NCI-H2081 treated with DMSO at 0.1 percent for 48 hours (cell line): ENCODE measurements at places on chromosomes 2 and 18.

DNA sequence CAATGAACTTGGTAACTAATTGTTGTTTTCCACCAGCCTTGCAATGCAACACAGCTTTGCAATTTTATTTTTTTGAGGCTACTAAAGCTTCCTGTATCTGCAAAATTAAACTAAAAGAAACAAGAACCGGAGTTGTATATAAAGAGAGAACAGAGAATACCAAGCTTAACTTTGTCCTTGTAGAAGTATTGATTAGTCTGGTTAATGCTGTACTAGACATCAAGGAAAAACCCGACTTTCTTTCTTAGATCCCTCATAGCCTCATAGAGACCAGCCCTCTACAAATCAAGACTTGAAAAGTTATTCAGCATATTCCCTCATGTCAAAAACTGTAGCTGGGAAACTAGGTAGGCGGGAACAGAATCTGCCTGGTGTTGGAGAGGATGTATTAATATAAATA, 1.7 kb upstream of the ASAP2 start:
- DNase-seq = no peak

- DNase-seq = no peak
These were observed 134.2 kb downstream of the PXDN start for GRCh38 chr2:1610096-1610485.

DNA sequence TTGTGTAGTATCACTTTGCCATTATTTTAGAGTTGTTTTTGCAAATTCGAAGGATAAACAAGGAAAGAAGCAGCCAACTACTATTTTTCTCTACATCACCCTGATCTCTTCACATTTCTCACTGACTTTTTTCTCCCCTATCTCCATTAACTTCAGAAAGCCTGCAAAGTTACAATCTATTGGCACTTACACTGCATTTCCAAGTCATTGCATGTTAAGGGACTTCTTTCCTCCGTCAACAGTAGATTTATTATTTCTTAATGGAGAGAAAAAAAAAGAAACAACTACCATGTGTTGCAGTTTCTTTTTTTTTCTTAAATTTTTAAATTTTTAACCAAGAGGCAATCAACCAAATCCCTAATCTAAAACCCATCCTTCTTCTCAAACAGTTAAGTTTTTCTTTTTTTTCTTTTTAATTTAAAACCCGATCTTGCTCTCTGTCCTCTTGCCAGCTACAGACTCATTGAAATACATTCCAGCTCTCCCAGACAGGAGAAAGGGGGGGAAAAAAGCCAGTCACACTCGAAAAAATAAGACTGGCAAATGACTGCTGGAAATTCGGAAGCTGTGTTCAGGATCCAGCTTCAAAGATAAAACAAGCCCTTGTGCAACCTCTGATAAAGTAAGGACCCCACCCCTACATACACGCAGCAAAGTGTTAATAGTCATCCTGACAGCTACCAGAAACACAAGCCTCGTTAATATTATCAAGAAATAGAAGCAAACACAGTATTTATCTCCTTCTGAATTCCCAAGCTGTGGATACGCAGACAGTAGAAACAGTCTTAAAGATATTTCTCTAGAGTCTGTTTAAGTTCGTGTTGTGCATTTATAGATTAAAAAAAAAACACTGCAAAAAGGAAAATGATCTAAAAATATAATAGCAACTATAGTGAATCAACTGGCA, 1.3 kb downstream of the LRRTM4 start:
- DNase-seq = no peak

DNA sequence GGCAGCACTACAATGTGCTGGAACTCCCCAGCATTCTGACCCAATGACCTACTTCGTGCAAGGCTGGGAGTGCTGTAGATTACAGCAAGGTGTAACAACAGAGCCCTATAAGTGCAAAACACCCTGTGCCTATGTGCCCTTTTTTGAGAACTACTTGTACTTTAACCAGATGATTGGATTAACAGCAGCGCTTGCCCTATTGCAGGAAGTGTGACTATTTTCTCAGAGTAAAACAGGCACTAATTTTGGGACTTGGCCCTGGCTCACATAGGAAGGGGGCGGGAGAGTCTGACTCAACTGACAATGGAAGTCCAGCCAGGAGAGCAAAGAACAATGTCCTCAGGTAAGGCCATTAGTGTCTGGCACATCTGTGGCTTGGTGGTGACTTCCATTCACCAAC, 35.6 kb upstream of the RNF125 start:
- DNase-seq = no peak

DNA sequence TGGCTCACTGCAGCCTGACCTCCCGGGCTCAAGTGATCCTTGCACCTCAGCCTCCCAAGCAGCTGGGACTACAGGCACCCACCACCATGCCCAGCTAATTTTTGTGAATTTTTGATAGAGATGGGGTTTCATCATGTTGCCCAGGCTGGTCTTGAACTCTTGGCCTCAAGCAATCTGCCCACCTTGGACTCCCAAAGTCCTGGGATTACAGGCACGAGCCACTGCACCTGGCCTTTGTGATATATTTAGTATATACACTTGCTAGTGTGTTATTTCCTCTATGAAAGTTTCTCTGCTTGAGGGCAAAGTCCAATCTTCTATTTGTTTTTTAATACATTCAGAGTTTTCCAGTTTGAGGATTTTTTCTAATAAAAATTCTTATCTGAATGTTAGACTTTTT, 119.3 kb downstream of the GALNT3 start:
- no peak for DNase-seq

DNA sequence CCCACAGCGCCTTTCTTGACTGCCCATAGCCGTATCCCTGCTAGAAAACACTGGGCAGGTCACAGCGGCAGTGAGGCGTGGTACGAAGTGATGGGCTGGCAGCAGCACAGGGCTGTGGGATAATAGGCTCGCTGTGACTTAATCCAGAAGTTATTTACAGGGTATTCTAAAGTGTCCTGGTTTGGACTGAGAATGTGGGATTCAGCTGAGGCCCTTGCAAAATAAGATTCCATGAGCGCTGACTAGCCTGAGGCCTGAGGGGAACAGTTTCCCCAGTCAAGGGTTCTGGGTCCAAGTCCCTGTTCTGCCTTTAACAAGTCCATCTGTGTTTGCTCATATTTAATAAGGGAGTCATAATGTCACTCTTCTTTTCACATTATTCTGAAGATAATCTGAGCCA, 34.6 kb downstream of the SETBP1 start:
- DNase-seq = no peak

DNA sequence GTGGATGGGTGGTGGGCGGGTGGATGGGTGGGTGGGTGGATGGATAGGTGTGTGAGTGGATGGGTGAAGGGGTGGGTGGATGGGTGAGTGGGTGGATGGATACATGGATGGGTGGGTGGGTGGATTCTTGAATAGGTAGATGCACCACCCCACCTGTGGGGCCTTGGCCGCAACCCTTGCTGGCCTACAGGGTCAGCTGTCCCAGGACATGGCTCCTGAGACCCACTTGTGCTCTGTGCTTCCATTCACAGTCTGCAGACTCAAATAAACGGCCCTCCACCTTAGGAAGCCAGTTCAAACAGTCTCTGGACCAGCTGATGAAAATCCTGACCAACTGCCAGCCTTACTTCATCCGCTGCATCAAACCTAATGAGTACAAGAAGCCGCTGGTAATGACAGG, 54.4 kb downstream of the MYO7B start:
- DNase-seq = no peak

- DNase-seq = no peak
These were observed 19.4 kb upstream of the MBP start for GRCh38 chr18:77151772-77152520.

- no peak for DNase-seq
These were observed 89.2 kb downstream of the FAM124B start for GRCh38 chr2:224312741-224313140.

GRCh38 chr18:12012697-12013096, 31.4 kb downstream of the IMPA2 start:
- no peak for DNase-seq

GRCh38 chr2:49515996-49516782, 361.9 kb upstream of the FSHR start:
- DNase-seq = no peak

DNA sequence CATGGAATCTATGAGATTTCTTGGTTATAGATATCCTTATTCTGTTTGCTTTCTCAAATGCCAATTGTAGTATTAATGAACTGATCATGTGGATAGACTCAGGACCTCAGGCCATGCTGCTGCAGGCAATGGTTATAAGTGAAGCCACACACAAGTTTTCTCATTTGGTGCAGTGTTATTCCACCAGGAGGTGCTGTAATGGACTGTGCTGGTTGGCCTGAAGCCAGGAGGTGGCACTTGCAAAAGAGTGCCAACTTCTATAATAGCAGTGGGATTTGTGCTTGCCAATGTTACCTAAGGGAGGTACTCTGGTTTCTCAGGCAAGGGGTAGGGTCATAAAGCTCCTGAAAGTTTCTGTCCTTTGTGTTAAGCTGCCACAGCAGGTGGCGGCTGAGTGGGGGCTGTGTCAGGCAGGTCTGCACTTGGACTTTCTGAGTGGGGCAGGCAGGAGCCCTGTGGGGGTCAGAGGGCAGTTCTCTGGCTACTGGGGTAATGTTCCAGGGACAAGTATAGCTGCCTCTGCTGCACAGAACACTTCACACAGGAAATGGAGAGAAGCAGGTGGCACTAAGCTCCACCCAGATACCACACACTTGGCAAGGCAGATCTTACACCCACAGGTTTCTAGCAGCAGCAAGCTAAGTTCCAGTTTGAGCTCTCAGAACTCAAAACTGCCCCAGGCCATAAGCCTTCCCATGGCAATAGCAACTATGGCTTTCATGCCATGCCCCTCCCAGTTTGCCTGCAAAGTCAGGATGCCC, 352.6 kb upstream of the CWC22 start:
- DNase-seq = peak; percentile 22

DNA sequence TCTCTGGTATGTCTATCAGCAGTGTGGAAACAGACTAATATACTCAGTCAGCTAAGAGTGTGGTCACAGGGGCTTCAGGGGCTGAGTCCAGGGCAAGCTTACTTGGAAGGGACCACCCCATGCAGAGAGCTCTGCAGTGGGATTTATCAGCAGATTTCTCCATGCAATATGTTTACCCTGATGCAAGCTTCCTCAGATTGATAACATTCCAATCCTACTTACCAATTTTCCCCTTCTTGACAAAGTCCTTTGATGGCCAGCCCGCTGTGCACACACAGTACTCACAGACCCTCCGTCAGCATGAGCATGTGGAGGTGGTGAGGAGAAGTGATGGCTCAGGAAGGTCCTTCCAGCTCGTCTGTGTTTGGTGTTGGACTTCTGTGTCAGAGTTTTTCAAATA, 51.8 kb downstream of the SH3RF3 start:
- DNase-seq = no peak

DNA sequence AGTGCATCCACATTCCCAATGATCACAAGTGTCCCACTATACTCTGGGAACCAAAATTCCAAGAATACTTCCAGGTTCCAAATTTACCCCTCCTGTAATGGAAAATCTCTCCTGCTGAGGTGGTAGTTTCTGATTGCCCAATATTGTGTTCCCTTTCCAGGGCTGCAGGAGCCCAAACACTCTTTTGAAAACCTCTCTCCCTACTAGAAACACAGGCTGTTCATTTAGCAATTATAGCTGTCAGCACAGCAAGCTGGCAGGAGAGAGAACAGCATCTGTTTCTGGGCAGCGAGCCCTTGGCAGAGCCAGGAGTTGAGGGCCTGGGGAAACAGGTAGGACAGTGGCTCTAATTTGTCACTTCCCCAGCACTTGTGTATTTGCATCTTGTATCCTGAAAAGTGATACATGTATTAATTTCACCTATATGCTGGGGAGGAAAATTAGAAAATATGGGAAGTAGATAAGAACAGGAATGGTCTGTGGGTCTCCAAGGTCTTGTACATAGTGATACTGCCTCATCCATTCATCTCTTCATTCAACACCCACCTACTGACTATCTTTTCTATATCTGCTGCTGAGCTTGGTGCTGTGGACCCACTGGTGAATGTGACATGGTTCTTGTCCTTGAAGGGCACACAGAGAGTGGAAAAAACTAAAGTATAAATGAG, 16.9 kb upstream of the PAIP2B start:
- DNase-seq = no peak

DNA sequence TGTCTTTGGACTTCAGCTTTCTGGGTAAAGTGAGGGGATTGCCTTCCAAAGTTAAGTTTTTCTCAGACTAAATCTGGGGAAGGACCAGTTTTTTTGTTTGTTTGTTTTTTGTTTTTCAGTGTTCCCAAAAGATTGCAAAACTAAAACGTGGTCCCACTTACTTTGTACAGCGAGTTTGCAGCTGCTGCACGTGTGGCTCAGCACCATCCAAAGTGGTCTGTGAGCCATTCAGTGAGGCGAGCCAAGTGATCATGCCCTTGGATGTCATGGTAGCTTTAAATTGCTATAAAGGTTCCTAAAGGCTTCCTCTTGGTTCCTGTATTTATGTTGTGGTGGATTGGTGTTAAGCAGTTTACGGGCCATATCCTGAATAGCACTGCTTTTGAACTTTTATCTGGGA, 23.0 kb downstream of the TET3 start:
- DNase-seq = no peak

- DNase-seq = no peak
These were observed 33.8 kb upstream of the TEX51 start for GRCh38 chr2:126864861-126865260.

DNA sequence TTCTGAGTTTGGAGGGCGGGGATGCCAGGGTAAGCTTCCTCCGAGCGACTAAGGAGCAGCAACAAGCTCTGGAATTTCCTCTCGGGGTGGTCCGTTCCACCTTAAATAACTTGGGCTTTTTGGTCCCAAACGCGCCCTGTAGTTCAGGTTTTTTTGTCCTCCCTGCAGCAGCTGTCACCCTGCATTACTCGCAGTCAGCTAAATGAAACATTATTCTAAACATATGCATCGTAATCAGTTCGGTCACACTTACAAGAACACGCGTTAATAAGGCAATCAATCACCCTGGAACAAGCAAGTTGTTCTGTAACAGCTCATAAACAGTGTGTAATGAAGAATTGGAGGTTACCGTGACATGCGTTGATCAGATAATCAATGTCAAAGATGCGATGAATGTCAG, 8.3 kb downstream of the EVX2 start:
- no peak for DNase-seq

- DNase-seq = no peak
These were observed 152.8 kb upstream of the MAP3K20 start for GRCh38 chr2:172922815-172923214.

- no peak for DNase-seq
These were observed at the start of gene INPP5D for GRCh38 chr2:233059797-233060500. TSS of gene INPP5D (plus strand) at chr2:233060342. CDS start at chr2:233060479, 137 bp downstream.
